ENCODE measurements at places on chromosomes 5 and 9.

DNA sequence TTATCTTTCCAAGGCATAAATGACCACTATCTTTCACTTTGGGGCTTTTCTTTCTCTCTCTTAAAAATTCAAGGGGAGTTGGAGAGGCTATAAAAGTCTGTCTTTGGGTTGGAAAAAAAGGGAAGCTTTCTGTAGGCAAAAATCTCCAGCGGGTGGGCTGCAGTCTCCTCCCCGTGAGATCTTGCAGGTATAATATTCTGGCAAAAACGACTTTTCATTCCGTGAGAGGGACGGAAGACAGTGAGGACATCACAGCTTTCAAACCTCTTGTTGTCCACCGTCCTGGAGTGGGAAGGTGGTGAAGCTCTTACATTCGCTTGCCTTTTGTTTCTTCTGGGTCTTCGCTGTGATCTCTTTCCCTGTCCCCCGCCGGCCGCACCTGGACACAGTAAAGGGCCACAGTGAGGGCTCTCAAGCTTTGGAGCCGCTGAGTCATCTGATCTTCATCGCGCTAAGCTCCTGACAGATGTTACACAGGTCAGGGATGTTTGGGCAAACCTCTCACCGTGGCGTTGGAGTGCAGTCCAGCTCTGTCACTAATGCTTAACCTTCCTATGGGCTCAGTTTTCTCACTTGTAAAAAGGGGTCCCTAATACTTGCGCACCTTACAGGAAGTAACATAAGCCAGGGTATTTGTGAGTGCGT, 61.9 kb upstream of the MEGF10 start:
- no peak for DNase-seq

GRCh38 chr5:79898611-79899010, 92.5 kb downstream of the MTX3 start:
- DNase-seq: no peak

GRCh38 chr9:131835151-131835910, 95.5 kb upstream of the RAPGEF1 start:
- no peak for DNase-seq

GRCh38 chr9:127974001-127974768, 6.6 kb downstream of the EEIG1 start:
- DNase-seq: no peak

DNA sequence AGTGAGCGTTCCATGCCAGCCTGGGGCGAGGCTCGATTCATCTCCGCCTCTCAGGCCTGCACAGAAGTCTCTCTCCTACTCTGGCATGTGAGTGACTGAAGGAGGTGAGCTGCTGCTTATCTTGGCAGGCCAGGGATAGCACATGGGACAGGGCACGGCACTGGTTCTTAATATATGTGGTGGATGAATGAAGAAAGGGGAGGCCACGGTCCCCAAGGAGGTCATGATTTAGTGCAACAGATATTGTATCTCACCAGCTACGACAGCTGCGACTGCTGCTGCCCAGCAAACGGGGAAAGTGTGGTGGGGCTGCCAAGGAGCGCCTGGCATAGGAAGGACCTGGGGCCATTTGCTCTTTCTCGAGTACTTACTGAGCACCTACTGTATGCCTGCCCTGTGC, 19.3 kb upstream of the MAPK9 start:
- no peak for DNase-seq

DNA sequence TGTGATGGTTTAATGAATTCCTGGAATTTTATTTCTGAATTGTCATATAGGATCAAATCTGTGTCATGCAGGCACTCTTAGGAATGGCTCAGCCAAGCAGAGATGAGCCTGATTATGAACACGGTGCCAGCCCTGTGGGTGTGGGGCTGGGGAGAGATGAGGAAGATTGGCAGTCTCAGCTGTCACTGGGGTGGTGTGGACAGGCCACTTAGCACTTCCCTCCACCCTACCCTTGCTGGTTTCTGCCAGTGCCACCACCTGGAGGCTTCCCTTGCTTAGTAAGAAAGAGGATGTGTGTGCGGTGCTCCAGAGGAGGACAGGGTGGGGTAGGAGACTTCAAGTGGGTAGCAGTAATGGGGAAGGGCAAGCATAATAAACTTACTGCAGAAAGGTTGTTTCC, 226.6 kb downstream of the CD180 start:
- DNase-seq: no peak

GRCh38 chr5:92332039-92332438, 948.9 kb upstream of the ARRDC3 start:
- no peak for DNase-seq

All from stimulated activated naive CD4-positive, alpha-beta T cell (primary cell).